ENCODE measurements at places on chromosomes 12 and 14.

DNA sequence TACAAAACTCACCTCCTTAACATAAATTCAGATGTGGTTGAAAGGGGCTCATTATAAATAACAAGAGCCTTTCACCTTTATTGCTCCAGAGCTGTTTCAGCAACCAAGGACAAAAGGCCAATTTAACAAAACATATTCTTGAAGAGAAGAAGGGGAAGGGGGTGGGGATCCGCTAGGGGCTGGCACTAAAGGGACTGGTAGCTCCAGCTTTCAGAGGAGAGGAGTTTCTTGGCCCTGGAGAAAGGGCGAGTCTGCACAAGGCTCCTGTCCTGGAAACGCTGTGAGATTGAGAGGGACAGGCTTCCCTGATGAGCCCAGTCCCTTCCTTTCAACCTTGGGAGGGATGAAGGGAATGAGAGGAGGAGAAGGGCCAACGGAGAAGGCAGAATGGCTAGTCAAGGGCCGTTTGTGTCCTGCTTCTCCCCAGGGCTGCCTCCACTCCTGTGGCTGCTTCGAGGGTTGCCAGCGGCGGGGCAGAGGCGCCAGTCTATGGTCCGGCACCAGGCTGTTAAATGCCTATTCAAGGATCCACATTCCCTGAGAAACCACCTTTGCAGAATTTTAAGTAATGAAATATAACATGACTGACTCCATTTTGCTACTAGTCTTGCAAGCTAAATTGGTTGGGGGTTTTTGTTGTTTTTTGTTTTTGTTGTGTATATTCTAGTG, 9.7 kb upstream of the PIGH start:
- no peak for DNase-seq

DNA sequence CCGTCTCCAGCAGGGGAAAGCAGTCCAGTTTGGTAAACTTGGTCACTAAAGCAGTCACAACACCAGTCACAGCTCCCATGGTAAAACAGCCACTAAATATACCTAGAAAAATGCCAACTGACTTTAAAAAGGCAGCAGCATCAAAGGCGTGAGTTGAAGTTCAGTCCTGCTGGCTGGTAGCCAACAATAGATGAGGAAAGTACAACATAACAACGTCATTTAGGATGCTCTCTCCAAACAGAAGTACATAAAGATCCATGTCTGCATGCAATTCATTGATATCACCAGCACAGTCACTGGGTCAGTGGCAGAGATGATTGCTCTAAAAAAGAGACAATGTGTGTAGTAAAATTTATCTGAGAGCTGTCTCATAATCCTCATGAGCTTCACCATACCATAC, 59.3 kb upstream of the TMPO start:
- DNase-seq: no peak

DNA sequence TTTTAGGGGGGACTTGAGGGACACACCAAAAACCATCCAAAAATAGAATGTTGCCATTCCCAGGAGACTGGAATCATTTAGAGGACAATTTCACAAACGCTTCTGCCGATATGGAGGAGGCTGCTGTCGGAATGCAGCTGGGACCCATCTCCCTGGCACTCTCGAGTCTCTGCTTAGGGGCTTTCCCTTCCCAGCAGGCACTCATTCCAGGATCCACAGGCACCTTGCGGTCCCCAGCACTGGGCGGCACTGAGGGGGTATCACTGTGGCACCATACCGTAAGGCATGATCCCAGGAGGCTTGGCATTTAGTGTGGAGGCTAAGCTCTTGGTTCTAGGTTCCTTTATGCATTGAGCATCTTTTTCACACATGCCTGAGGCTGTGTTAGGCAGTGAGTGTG, 36.6 kb upstream of the LTBP2 start:
- DNase-seq: no peak

- DNase-seq: no peak
Observed at GRCh38 chr12:107983756-107984472, 145.2 kb upstream of the WSCD2 start.

GRCh38 chr12:26153421-26154154, 28.8 kb upstream of the BHLHE41 start:
- DNase-seq: no peak

GRCh38 chr12:22518998-22519397, 25.3 kb downstream of the C2CD5 start:
- no peak for DNase-seq
